ENCODE measurements at places on chromosomes 7 and 10.

DNA sequence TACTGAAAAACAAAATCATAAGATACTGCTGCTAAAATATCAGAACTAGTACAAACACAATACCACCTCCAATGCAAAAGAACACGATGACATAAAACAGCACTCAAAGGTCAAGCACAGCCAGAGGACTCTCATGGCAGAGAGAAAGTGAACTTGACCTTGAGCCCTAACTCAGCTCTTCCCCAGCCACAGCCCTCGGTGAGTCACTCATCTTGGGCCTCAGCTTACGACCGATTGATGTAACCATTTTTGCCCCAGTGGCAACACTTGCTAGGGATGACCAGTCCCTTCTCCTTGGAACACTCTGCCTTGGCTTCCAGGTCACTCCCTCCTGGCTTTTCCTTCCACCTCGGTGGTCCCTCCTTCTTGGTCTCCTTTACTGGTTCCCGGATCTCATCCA lies 77.8 kb downstream of the JAZF1 start:
- DNase-seq, result no peak

DNA sequence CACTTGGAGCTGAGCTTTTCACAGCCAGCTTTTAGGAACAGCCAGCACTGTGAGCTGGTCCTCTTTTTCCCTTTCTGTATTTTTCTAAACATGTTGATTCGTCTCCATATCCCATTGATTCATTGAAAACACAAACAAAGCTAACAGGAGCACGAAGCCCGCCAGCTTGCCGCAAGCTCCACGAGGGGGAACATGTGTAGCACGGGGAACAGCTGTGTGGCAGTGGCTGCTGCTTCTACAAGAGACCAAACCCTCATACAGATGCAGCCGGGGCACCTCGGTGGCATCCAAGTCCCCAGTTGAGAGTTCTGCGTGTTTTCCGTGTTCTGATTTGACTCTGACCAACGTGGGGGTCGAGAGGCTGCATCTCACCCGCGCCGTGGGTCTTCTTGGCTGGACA lies 80.8 kb upstream of the SH2B2 start:
- DNase-seq, result peak; percentile 26

- no peak for DNase-seq
Measured at GRCh38 chr10:106836933-106837663, 327.4 kb downstream of the SORCS1 start.

GRCh38 chr7:46542076-46542475 lies 621.0 kb upstream of the IGFBP3 start:
- no peak for DNase-seq

- no peak for DNase-seq
Measured at GRCh38 chr7:159007996-159008389, 136.7 kb downstream of the VIPR2 start.

DNA sequence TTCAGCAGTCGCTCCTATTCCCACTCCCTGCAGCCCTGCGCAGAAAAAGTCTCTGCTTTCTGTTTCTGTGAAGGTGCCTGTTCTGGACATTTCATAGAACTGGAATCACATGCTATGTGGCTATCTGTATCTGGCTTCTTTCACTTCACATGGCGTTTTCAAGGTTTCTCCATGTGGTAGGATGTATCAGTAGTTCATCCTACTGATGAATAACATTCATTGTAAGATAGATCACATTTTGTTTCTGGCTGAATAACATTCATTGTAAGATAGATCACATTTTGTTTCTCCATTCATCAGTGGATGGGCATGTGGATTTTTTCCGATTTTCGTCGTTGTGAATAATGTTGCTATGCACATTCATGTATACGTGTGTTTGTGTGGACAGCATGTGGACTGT lies 44.5 kb downstream of the HSPA12A start:
- no peak for DNase-seq

DNA sequence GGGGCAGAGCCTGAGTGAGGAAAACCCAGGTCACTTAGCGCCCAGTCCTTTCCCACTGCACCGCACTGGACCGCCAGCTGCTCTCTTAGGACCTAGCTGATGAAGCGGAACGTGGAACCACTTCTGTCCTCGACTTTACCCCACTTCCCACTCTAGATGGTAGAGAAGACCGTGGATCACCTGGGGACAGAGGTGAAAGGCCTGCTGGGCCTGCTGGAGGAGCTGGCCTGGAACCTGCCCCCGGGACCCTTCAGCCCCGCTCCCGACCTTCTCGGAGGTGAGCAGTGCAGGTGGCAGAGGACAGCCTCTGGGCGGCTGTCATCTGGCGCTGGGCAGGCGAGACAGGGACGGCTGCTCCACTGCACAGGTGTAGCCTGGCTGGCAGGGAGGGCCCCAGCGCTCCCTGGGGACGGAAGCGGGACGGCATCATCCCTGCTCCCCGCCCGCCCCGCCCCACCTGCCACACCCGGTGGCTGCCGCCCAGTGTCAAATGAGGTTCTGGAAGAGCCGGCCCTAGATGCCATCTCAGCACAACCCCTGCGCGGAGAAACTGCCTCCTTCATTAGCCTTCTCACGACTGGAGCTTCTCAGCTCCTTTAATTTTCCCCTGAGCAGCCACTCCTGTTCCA lies 11.7 kb downstream of the PLAC9 start:
- no peak for DNase-seq

DNA sequence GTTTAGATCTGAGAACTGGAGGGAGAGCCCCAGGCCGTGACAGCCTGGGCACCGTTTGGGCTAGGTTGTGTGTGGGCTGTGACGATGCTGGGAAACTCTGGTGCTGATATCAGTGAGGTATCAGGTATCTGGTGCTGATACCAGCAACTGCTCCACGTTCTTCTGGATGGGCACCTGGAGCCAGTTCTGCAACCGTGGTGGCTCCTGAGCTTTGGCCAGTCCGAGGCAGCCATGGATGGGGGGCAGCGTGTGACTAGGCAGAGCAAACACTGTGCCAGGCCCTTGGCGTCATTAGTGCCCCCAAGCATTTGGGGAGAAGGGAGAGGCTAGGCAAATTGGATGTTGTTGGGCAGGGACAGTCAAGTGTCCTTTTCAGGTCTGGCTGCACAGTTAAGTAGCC lies 57.9 kb downstream of the ZNF467 start:
- DNase-seq, result no peak

- no peak for DNase-seq
Measured at GRCh38 chr10:10785627-10786026, 232.0 kb upstream of the CELF2 start.

DNA sequence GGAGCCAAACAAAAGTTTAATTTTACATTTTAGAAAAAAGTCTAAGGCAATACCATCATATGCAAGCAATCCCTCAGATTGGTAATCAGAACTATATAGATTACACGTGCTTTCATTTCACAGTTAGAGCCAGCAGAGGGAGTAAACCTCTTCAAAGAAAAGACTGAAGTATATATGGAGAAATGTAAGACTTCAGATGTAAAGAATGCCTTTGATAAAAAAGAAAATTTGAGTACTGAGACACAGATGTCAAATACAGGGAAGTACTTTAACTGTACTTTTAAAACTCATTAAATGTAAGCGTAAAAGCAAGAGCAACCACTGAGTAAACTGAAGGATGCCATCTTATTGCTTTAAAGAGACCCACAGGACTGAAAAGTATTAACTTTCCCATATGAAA lies 101.4 kb upstream of the FAM133B start:
- peak; percentile 22 for DNase-seq

- DNase-seq, result no peak
Measured at GRCh38 chr7:101468546-101469275, 106.0 kb downstream of the COL26A1 start.

DNA sequence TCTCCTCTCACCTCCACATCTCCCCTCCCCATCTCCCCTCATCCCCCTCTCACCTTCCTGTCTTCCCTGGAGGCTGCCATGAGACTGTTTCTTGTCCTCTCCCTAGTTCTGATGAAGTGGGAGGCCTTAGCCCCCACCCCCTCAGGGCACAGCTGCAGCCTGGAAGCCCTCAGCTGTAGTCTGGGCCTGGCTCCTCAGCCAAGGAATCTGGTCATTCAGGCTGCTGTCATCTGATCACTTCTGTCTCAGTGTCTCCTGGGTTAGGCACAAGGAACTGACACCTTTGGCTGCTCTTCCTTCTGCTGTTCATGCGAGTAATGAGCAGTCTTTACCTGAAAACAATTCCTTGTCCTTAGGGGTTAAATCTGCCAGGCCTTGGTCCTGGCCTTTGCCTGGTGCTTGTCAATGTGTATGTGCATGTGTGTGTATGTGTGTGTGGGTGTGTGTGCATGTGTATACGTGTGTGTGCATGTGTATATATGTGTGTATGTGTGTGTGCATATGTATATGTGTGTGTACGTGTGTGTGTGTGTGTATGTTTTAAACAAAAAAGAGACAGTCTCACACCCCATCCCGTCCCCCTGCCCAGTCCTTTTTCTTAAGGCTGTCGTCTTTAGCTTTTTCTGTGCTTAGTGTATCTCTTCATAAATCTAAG lies 153.5 kb upstream of the TMEM72 start:
- DNase-seq, result no peak

DNA sequence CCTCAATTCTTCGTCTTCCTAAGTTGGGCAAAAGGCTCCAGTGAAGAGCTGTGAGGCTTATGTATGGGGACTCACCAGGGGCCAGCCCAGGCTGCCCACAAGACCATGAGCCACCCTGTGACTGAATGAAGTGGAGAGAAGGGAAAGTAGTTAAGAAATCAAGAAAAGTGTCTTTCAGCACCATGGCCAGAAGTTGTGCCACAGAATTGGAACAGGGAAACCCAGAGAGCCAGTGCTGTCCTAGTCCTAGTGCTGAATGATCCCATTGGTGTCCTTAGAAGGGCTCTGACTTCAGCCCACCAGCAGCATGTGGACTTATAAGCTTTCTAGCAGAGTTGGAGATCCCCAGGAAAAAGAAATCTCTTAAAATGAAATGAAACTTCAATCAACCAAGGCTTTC lies 37.0 kb upstream of the CCSER2 start:
- no peak for DNase-seq

DNA sequence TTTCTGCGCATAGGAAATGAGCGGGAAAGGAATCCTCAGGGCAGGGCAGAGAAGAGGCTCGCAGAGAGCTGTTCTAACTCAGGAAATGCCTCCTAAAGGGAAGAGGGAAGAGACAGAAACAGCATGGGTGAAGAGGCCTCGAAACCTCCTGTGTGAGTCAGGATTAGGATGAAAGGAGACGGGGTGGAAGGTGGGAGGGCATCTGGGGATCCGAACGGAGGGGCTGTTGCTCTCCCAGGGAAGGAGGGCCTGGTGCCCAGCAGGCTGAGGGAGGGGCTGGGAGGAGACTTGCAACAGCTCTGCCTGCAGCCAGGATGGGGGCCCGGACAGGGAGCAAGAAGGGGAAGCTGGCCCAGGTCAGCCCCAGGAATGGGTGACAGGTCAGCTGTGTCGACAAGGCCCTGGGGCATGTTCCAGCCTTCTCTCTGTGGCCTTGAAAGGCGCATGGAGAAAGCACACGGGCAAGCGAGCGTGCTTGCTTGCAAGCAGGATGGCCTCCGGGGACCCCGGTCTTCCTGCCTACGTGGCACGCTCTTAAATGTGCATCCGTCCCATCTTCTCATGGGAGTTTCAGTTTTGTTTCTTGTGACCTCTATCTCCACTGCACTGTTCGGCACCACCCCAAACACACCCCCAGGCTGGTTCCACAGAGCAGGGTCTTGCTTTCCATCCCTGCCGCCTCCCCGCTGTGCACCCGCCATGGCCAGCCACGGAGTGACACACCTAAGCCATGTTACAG lies 63.5 kb downstream of the HIPK2 start:
- no peak for DNase-seq

- no peak for DNase-seq
Measured at GRCh38 chr10:124072541-124072940, 20.9 kb downstream of the CHST15 start.

GRCh38 chr7:133011746-133012145 lies 70.1 kb downstream of the CHCHD3 start:
- no peak for DNase-seq

DNA sequence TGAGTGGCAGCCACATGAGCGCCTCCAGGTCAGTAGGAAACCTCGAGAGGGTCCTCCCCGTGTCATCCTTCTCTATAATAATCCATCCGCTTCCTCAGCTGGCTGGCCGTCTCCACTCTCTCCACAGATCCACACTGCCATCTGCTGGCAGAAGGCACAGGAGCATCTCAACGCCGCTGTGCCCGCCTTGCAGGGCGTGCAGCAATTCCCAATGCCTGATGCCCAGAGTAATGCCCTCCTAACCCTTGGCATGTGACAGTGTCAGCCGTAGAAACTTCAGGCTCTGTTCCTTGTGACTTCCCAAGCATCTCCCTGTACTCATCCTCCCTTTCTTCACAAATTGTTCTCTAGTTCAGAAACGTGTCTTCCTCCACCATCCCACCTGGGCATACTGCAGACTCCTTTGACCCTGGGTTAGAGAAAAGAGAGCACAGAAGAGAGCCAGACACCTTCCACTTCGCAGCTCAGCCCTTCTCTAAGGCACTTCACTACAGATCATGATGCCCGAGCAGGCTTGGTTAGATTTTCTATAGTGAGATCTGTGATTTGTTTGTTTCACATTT lies 70.8 kb downstream of the XPNPEP1 start:
- peak; percentile 76 for DNase-seq

GRCh38 chr10:101939008-101939648 lies 95.5 kb upstream of the KCNIP2 start:
- no peak for DNase-seq

GRCh38 chr7:7789551-7789988 lies 71.2 kb upstream of the RPA3 start:
- no peak for DNase-seq

DNA sequence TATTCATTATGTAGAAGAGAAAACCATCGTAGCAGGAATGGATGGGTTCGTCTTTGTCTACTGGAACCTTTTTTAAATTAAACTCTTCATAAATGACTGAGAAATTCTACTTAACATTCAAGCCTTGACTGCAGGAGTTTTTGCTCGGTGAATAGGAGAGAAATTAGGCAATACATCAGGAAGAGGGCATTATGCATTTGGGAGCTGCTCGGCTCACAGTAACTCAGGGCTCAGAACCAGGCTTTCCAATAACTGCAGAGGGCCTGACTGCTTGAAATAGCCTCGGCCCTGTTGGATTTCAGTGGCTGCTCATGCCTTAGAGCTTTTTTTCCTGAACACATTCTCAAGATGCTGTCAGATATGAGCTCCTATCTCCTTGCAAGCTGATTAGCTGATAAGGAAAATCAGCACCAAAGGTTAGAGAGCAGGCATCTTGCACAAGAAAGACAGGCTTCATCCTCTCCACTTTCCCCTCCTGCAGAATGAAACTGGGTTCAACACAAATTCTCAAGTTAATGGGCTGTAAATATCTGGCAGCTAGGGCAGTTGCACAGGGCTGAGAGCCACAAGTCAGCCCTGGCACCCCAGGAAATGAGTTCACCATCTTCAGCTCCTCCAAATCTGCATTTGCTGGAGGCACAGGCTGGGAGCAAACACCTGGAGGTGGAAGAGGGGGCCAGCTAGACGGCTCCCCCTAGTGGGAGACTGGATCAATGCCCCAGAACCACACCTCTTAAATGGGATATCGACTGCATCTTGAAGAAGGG lies 24.3 kb downstream of the TECTB start:
- peak; percentile 32 for DNase-seq

DNA sequence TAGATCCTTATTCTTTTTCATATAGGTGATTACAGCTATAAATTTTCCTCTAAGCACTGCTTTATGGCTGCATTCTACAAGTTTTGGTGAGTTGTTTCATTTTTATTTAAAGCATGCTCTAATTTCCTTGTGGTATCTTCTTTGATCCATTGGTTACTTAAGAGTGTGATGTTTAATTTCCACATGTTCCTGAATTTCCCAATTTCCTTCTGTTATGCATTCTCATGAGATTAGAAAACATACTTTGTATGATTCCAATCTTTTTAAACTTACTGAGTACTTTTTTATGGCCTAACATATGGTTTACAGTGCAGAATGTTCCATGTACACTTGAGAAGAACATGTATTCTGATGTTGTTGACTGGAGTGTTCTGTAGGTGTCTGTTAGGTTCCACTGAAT lies 53.4 kb downstream of the MYL10 start:
- no peak for DNase-seq
